ENCODE measurements at places on chromosomes 6 and 20.

DNA sequence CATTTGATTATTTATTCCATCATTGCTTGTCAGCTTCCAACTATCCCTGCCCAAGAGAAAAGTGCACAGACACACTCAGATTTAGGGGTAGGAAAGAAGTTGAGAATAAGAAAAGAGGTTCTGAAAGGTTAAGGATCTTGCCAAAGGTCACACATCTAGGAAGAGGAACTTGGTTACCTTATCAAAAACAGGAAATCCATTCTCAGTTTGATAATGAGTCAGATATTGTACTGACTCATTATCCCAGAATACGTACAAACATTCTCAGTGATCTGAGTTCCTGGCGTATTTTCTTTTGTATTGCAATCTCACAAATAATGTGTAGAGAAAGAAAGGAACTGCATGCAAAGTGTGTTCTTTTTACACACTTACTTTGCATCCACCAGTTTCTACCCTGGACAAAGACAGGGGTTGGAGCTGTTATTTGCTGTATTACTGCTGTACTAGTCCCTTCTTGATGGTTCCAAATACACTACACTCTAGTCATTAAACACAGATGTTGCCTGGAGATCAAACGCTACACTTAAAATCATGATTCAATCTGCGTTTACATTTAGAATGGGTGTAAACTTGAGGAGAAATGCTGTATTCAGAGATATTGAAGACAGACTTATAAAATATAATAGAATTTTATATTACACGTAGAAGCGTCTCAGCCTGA lies 545.7 kb downstream of the PRKN start:
- no peak for DNase-seq

- no peak for DNase-seq
Measured at GRCh38 chr6:36319821-36320220, 16.9 kb downstream of the BNIP5 start.

- no peak for DNase-seq
Measured at GRCh38 chr6:133610971-133611370, 277.9 kb upstream of the TCF21 start.

- no peak for DNase-seq
Measured at GRCh38 chr6:161033667-161034066, 42.1 kb downstream of the MAP3K4 start.

- DNase-seq = no peak
Measured at GRCh38 chr6:69624944-69625343, 171.9 kb downstream of the LMBRD1 start.

DNA sequence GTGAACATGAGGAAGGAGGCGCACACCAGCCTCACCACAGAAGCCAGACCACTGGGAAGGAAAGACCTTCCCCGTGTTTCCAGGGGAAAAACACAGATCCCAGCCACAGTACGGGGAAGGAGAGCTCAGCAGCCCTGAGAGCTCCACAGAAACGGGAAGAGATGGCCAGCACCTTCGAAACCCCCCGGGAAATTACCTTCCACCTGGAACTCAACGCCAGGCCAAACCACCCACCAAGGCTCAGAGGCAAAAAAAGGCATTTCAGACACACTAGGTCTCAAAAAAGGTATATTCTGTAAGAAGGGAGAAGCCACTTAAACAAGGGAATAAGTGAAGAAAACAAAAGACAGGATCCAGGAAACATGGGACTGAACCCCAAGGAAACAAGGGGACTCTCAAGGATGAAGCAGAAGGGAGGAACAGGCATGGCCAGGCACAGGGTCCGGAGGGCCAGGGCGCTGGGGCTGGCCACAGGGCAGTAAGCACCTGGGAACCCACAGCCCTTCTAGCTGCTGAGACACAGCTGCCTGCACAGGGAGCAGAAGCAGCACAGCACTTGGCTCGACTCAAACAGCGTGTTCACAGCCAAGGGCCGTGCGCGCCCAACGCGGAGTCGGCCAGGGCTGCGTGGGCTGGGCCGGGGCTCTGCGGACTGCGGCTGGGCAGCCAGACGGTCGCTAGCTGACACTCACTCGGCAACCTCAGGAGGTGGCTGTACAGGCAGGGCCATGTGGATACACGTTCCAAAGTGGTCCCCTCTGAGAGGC lies 44.6 kb downstream of the TAF4 start:
- DNase-seq = no peak
